ENCODE measurements at places on chromosomes 13 and 19. TPM values are rescaled to one million over a fixed set of nuclear protein-coding genes. Genes with fewer than 3 reads are reported as not detected.

DNA sequence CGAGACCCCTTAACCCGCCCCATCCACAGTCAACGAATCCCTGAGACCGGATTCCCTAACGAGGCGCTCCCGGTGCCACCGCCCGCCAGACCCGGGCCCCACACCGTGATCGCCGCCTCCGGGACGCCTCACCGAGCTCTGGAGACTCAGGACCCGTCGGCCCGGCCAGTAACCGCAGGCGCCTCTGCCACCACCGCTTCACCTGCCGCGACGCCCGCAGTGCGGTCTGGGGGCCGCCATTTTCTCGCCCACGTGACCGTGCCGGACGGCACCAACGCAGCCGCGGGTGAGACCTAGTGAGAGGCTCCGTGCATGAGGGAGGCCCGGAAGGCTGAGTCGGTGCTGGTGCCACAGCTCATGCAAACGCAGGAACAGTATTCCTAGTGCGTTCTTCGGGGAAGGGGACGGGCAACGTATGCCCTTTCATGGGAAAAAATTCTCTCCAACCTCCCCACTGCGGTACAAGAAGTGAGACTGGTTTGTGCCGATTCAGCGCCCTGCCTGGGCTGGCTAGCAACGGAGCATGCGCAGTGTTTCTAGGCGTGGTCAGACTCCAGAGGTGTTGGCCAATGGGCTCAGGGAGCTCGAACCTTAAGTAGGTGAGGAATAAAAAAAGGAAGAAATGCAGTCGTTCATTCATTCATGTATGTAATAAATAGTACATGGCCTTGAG is at the start of gene DOHH:
Gene DOHH (minus strand): TSS at position 246 of the 673 bp plus-strand sequence. CDS start 3,860 bp downstream, outside the sequence.
- peak within 1 kb of the TSS; percentile 95 for H3K27ac ChIP-seq
- peaks cover 20% of the 10 kb centered on the region for H3K4me1 ChIP-seq
- H3K27me3 ChIP-seq, result no peaks in the 10 kb centered on the region
- DNase-seq, result peak; percentile 97
- H3K36me3 ChIP-seq, result peaks cover 12% of the 10 kb centered on the region
- H3K4me3 ChIP-seq, result peak within 1 kb of the TSS; percentile 90

DNA sequence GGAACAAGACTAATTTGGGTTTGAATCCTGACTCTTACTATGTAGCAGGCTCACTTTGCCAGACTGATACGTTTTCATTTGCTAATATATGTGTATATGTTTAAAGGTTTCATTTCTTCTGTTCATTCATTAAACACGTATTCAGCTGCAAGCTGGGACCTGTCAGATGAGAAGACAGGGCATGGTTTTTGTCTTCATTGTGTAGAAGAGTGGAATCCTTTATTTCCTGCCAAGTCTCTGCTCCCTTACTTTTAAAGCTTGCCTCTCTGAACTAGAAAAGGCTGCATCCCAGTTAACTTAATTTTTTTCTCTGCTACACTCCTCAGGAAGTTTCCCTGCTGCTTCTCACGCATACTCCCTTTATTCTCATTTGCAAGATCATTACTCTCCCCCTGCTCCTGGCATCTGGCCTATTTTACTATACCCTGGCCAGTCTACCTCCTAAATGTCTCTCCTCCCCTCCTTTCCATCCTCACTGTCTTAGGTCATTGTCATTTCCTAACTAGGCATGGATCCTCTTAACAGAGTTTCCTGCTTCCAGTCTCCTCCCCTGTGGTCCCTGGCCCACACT is 141.0 kb upstream of the TMTC4 start:
- H3K4me1 ChIP-seq, result no peaks in the 10 kb centered on the region
- peaks cover 8% of the 10 kb centered on the region for H3K27me3 ChIP-seq
- no peak overlapping the region for H3K27ac ChIP-seq
- DNase-seq, result no peak
- H3K4me3 ChIP-seq, result no peak overlapping the region
- H3K36me3 ChIP-seq, result no peaks in the 10 kb centered on the region

GRCh38 chr19:42573642-42574041 is 21.1 kb downstream of the CEACAM8 start:
- no peaks in the 10 kb centered on the region for H3K36me3 ChIP-seq
- H3K4me1 ChIP-seq, result no peaks in the 10 kb centered on the region
- no peak overlapping the region for H3K27ac ChIP-seq

GRCh38 chr13:32423592-32423991 is 4.3 kb downstream of the N4BP2L1 start:
- H3K27me3 ChIP-seq, result no peaks in the 10 kb centered on the region
- DNase-seq, result no peak
- no peak overlapping the region for H3K27ac ChIP-seq
- peaks cover 58% of the 10 kb centered on the region for H3K36me3 ChIP-seq
- no peak overlapping the region for H3K4me3 ChIP-seq

DNA sequence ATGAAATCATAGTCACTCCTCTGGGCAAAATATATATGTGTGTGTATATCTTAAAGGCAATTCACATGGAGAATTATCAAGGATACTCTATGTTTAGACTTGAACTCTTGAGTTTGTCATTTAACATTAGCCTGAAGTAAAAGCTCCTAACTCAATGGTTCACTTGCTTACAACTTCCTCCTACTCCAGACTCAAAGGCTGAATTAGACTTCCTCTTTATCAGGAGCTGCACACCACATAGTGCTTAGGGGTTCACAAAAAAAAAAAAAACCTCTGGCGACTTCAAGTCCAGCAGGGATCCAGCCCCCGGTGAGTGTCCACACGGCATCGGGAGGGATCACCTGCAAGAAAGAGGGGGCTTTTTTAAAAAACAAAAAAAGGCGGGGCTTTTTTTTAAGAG is 68.2 kb upstream of the LSM14A start:
- no peaks in the 10 kb centered on the region for H3K36me3 ChIP-seq
- peaks cover 6% of the 10 kb centered on the region for H3K27me3 ChIP-seq
- no peak overlapping the region for H3K4me3 ChIP-seq
- no peaks in the 10 kb centered on the region for H3K4me1 ChIP-seq
- H3K27ac ChIP-seq, result no peak overlapping the region

DNA sequence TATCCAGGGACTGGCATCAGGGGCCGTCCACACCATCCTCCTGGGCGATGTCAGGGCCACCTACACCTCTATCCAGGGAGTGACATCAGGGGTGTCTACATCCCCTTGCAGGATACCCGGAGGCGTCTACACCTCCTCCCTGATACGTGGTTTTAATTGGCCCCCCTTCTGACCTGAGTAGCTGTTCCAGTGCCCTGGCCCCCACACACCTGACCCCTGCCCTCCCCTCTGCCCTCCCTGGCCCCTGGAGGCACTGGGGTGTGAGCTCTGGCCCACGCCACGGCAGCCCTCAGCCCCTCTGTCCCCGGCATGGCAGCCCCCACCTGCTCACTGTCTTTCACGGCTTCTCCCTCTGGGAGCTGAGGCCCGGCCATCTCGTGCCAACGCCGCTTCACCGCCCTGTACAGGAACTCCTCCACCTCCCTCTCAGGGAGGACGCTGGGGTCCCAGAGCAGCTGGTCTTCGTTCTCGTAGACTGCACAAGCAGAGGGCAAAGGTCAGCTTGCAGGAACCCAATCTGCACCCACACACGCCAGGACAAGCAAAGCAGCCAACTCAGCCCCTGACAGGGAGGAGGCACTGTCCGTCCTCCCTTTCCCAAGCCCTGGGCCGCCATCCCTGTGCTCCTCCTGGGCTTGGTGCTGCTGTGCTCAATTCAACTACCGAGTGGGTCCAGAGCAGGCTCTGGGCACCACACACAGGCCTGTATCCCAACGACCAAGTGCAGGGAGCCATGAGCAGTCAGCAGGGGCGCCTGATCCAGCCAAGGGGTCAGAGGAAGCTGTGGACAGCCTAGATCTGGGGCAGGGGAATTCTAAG is 22.2 kb upstream of the PLPP2 start:
- no peak overlapping the region for H3K27ac ChIP-seq
- no peaks in the 10 kb centered on the region for H3K27me3 ChIP-seq
- DNase-seq, result no peak
- no peaks in the 10 kb centered on the region for H3K4me1 ChIP-seq

- H3K36me3 ChIP-seq, result no peaks in the 10 kb centered on the region
- no peak for DNase-seq
- H3K27me3 ChIP-seq, result peaks cover 1% of the 10 kb centered on the region
- H3K4me3 ChIP-seq, result no peak overlapping the region
- no peak overlapping the region for H3K27ac ChIP-seq
These were observed 36.2 kb downstream of the C13orf46 start for GRCh38 chr13:113937527-113938180.

DNA sequence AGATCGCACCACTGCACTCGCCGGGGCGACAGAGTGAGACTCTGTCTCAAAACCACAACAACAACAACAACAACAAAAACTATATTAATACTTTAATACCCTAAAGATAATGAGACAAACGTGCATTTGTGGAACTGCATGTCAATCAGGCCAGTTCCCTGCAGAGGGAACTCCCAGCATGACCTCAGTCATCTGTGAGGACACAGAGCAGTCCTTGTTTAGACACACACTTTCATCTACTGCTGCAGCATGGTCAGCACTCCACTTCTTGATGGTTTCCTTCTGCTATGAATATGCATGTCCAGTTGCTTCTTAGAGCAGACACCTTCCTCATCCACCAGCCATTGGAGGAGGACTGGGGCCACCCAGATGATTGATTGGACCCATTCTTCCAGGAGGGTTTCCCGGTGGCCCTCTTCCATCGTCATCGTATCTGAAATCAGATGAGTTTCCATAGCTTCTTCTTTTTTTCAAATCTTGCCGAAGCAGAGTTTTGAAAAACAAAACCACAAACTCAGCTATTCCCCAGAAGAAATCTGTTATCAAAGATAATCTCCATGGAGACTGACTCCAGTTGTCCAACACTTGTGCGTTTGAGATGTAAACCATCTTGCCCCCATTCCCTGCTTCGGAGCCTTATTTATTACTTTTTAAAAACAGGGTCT is 26.5 kb downstream of the ZNF607 start:
- no peak overlapping the region for H3K4me3 ChIP-seq
- DNase-seq, result no peak
- no peaks in the 10 kb centered on the region for H3K27me3 ChIP-seq
- H3K36me3 ChIP-seq, result peaks cover 39% of the 10 kb centered on the region
- H3K27ac ChIP-seq, result no peak overlapping the region
- H3K4me1 ChIP-seq, result peaks cover 9% of the 10 kb centered on the region

- no peak overlapping the region for H3K27ac ChIP-seq
- no peaks in the 10 kb centered on the region for H3K36me3 ChIP-seq
- no peak overlapping the region for H3K4me3 ChIP-seq
- no peak for DNase-seq
These were observed 13.4 kb downstream of the SERP2 start for GRCh38 chr13:44386913-44387556.

GRCh38 chr13:24056616-24057137 is 103.8 kb upstream of the SPATA13 start:
- no peak overlapping the region for H3K27ac ChIP-seq
- H3K36me3 ChIP-seq, result no peaks in the 10 kb centered on the region
- no peak overlapping the region for H3K4me3 ChIP-seq
- H3K27me3 ChIP-seq, result peaks cover 4% of the 10 kb centered on the region
- H3K4me1 ChIP-seq, result peaks cover 8% of the 10 kb centered on the region

DNA sequence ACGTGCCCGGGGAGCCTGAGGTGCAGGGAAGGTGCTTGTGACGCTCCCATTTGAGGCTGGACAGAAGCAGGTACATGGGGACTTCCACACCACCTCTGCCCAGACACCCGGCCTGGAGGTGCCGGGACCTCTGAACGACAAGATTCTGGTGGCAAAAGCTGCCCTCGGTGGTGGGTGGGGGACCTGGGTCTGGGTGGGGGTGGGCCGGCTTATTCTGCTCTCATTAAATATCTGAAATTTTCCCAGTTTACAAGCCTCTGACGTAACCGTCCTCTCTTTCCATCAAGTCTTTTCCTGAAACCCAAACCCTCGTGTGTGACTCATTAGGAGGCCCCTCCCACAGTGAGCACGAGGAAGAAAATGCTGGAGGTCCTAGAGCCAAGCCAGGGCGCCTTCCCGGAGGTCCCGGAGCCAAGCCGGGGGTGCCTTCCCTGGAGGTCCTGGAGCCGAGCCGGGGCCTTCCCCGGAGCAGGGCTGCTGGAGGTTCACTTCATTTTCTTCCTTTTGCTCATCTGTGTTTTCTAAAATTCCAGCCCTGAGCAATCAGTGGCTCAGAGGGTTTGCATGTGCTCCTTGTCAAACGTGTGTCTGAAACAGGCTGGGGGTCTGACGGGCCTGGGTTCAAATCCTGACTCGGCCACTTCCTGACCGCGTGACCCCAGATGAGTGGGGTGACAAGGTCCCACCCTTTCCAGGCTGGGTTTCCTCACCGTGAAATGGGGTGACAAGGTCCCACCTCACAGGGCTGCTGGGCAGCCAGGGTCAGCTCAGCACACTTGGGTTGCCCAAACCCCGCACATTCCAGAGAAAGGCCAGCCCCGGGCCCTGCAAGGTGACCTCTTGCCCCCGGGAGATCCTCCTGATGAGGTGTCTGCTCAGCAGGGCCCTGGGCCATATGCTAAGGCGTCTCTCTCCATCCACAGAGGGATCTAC is 10.0 kb downstream of the CFD start:
- H3K27me3 ChIP-seq, result no peaks in the 10 kb centered on the region
- H3K36me3 ChIP-seq, result peaks cover 9% of the 10 kb centered on the region
- H3K27ac ChIP-seq, result no peak overlapping the region
- peaks cover 10% of the 10 kb centered on the region for H3K4me1 ChIP-seq
- no peak overlapping the region for H3K4me3 ChIP-seq

The PROZ gene
- not detected for total RNA-seq

The IZUMO2 gene
- not detected for total RNA-seq

The LGI4 gene
- 0.27 TPM for total RNA-seq

The BSPH1 gene
- not detected for total RNA-seq

The KL gene
- 0.27 TPM for total RNA-seq

The IQCN gene
- 0.59 TPM for total RNA-seq

The HCN2 gene
- 0.18 TPM for total RNA-seq

The MYH14 gene
- total RNA-seq, result not detected

The EVI5L gene
- total RNA-seq, result 3.4 TPM

All from activated CD8-positive, alpha-beta T cell treated with anti-CD3 and anti-CD28 coated beads for 36 hours (primary cell).